ENCODE measurements at places on chromosomes 7 and 10.
A peak's percentile ranks its signal among the peaks of the same experiment; 100 is the strongest.

DNA sequence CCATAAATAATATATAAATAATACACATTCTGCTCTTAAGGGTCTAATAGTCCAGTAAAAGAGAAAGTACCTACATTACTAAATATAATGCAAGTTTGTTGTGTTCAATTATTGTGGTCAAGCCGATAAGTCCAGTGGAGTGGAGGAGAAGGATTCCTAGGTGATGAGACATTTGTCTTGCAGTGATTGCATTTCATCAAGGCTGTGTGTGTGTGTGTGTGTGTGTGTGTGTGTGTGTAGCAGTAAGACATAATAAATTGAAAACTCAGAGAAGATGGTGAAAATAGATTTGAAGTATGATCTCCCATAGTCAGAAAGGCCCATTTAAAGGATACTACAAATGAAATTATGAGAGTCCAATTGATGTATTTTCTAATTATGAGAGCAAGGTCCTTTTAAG is 192.5 kb upstream of the SEMA3C start:
- DNase-seq, result no peak

GRCh38 chr10:132009575-132009974 is 27.9 kb upstream of the BNIP3 start:
- no peak for DNase-seq

DNA sequence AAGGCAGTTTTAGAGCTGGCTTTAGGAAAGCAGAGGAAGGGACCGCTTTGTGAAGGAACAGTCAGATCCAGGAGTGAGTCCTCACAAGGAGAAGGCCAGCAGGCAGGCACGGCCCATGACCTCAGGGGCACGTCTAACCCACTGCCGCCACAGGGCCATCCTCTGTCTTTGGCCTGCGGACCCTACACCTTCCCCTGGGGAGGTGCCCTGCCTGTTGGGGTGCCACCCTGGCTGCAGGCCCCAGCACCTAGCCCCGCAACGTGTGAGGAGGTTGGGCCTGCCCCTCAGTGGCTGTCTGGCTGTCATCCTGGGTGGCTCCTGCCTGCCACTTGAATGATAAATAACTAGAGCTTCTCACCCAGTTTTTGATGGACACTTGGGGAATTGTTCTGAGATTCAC is 31.0 kb upstream of the TRIM8 start:
- no peak for DNase-seq

DNA sequence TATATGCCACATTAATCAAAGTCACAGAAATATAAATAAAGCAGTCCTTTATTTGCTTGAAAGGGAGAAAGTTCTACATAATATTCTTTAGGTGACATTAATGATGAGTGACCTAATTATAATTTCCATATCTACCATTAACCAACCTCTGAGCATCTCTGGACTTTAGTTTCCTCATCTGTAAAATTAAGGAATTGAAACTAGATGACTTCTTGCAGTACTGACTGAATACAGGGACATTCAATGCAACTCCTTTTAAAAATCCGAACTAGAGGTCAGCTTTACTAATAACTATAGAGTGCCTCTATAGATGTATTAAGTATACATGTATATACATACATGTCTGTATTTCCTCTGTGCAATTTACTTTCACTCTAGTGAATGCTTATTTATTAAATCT is 3.9 kb downstream of the FMC1 start:
- DNase-seq, result no peak

DNA sequence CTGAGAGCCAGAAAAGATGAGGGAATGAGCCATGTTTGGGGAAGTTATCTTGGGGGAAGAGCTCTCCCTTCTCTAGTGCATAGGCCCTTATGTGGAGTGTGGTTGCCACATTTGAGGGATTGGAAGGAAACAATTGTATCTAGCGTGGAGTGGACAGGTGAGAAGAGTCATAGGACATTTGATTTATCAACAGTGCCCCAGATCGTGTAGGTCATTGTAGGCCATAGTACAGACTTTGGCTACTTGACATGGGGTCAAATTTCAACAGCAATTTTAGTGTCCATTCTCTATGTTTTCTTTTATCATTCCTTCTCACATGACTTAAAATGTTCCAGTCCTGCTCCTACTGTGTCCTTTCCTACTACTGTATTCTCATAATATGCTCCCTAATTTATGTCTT is 1182.8 kb downstream of the SORCS1 start:
- DNase-seq, result no peak

GRCh38 chr7:120079022-120079421 is 194.0 kb upstream of the KCND2 start:
- no peak for DNase-seq

GRCh38 chr7:71733107-71733870 is 601.3 kb downstream of the GALNT17 start:
- DNase-seq, result peak; percentile 5

DNA sequence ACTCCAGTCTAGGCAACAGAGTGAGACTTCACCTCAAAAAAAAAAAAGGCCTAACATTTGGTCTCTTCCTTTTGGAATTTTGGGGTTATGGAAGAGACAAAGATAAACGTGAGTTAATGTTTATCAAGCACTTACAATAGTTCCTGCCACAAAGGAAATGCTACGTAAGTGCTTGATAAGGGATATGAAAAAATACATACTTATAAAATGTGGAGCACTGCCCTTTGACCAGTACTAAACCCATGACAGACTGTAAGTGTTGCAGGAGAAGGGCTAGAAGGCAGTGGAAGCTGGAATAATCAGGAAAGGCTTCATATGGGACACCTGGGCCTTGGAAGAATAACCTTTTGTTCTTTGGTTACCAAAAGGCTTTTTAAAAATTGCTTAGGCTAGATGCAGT is 25.5 kb downstream of the TMEM248 start:
- no peak for DNase-seq

DNA sequence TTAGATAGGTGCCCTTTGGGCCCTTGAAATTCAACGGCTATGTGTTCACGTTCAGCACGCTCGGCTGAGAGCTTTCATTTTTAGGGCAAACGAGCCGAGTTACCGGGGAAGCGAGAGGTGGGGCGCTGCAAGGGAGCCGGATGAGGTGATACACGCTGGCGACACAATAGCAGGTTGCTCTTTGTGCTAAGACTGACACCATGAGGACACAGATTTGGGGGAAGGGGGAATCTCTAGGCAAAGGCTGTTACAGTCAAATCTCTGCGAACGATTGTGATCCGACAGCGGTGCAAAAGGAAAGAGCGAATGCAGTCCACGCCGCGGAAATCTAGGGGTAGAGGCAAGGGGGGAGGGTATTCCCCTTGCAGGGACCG is 667 bp downstream of the KLLN start:
- no peak for DNase-seq

GRCh38 chr10:51176976-51177695 is 102.8 kb downstream of the PRKG1 start:
- no peak for DNase-seq

DNA sequence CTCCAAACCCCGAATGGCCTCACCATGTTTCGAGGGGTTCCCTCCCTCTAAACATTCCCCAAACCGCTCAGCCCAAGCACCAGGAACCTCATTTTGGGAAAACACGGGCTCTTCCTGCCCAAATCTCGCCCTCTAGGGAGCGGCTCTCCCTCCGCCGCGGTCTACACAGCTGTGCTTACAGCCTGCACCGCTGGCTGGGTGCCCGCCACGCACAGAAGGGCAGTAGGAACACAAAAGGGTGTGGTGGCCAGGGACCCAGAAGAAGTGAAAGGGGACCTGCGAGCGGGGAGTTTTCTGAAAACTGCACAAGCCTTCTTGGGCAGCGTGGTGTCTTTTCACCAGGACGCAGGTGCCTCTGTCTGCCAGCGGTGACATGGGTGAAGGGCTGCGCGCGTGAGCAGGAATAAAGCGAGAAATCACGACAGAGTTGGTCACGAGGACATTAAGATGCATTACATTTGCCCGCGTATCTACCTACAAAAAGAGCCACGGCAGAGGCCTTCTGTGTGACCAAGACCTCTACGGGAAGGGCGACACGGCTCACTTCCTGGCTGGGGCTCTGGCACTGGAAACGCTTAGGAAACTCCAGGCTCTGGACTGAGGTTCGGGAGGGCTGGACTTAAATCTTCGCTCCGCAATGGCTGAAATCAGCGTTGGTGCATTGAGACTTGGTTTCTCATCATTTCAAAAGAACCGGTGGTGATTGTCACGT is 171.7 kb downstream of the LSM5 start:
- DNase-seq, result no peak

DNA sequence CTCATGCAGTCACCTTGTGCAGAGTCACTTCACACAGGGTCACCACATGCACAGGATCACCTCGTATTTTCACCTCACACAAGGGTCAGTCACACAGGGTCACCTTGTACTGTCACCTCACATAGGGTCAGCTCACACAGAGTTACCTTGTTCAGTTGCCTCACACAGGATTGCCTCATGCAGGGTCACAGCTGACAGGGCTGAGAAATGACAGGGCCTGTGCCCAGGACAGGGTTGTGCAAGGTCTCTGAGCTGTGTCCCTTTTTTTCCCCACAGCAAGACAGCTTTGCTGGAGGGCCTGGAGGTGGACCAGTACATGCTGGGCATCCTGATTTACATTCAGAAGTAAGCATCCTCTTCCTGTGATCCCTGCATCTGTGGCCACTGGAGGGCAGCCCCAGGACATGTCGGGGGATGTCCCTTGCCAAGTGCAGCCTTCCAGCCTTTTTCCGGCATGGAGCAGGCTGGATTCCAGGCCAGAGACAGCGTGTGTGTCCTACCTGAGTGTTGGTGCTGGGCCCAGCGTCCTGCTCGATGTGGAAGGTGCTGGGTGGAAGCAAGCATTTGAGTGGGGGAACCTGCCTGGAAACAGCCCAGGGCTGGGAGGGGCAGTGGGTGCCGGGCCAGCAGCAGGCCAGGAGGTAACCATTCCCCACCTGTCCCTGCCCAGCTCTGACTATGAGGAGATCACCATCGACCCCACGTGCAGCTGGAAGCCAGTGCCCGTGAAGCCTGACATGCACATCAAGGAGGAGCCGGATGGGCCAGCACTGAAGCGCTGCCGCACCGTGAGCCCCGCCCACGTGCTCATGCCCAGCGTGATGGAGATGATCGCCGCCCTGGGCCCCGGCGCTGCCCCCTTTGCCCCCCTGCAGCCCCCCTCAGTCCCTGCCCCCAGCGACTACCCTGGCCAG is 16.3 kb downstream of the ZMIZ2 start:
- no peak for DNase-seq

DNA sequence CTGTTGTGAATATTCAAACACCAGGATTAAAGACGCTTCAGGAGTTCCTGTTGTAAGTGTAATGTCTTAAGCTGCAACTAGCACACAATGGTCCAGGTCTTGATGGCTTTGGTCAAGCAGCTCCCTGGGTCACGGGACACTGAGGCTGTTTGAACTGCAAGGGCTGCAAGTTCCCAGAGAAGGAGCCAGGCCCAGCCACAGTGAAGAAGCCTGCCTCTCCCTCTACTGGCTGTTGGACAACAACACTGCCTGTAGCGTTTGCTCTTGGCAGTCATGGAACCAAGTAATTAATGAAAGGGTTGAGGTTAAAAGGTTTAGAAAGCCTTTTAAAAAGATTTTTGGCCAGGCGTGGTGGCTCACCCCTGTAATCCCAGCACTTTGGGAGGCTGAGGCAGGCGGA is 31.9 kb upstream of the GUSB start:
- DNase-seq, result no peak

- DNase-seq, result no peak
Measured at GRCh38 chr10:103055105-103055504, 137.0 kb downstream of the CNNM2 start.

DNA sequence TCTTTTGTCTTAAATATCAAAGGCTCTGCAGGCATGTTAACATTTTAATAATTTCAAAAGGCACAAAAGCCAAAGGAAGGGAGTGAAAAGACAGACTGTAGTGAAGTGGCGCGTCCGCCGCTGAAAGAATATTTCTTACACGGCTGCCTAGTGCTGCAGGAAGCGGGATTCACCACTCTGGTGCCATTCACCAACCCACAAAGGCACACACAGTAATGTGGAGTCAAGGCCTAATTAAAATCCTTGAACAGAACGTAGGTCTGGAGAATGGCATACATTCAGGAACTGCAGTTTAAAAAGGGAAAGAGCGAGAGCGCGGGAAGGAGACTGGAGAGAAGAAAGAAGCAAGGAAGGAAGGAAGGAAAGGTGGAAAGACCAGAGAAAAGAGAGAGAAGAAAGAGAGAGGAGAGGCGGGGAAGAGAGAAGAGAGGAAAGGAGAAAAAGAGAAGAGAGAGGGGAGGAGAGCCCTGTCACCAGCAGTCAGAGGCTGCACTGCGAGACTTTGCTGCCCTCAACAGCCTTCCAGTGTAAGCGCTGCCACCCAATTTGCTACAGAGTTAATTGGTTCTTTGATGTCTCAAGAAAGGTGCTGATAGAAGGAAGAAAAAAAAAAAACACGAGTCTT is 554.0 kb downstream of the MDFIC start:
- DNase-seq, result no peak

- DNase-seq, result no peak
Measured at GRCh38 chr7:30185496-30185895, 50.7 kb downstream of the MTURN start.

GRCh38 chr10:349081-349480 is 213.8 kb downstream of the ZMYND11 start:
- no peak for DNase-seq

DNA sequence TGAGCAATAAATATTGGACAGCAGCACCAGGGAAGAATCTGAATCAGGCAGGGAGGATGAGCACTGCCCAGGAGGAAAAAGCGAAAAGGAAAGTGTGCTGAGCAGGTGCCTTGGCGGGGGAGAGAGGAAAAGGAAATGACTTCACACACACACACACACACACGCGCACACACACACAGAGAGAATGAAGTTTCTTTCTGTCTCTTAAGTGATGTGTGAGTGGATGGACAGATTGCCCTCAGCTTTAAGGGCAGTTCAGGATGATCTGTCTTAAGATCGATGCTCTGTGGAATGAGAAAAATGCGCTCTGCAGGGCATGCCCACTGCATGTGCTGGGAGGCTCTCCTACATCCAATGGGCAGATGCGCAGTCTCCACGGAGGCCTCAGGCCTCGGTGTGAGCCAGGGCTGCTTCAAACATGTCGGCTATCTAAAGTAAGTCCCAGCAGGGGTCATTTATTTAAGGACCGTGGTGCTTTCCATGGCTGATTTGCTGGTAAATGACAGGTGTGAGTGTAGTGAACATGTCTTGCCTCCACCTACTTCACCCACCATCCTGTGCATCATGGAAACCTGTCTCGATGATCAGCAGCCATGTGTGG is 2.5 kb upstream of the ACBD5 start:
- DNase-seq, result peak; percentile 54

DNA sequence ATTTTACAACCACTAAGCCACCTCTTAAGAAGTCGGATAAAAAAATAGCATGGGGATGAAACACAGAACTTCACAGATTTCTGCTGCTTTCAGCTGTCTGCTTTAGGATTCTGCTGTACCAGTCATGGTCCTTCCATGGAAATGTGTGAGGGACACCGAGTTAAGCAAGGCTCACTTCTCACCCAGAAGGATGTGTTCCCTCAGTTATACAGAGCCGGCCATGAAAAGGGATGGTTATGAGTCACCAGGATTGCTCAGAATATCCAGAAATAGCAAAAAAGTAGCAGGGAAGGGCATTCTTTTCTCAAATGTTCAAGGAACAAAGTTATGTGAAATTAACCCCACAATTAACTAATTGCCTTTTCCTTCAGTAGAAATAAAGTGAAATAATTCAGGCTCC is 124.4 kb downstream of the AMPH start:
- DNase-seq, result no peak
